ENCODE measurements at places on chromosomes 2 and 18.
A peak's percentile ranks its signal among the peaks of the same experiment; 100 is the strongest.

GRCh38 chr2:28779001-28779400 is 27.4 kb downstream of the PPP1CB start:
- no peak for DNase-seq

GRCh38 chr2:237319086-237319820 is 94.7 kb downstream of the COL6A3 start:
- DNase-seq, result no peak

DNA sequence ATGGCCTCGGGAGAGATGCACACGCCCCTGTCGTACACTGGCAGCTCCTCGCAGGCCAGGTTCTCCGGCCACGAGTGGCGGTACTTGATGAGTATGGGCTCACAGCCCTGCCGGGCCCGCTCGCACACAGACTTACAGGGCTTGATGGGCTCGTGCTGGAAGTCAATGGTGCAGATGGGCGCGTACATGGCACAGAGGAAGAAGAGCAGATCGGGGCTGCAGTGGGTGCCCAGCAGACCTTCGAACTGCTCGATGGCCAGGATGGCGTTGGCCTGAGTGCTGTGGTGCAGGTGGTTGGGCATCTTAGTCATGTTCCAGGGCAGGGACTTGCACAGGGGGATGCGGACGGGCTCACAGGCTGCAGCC is 359 bp downstream of the FRZB start:
- DNase-seq, result peak; percentile 47

DNA sequence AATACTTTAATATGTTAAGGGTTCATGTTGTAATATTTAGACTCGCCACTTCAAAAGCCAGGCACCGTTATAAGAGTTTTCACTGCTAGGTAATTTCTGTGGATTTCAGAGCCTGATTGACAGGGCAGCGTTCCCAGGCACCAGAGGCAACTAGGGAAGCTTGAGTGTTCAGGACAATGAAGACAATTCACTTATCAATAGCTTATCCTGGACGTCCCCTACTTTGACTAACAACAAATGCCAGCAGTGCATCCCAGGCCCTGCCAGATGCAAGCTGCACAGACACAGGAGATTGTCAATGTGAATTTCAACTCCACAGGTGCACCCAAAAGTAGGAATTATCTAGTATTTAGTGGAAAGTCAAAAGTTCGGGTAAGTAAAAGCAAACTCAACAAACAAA is 179.3 kb upstream of the GYPC start:
- DNase-seq, result no peak

DNA sequence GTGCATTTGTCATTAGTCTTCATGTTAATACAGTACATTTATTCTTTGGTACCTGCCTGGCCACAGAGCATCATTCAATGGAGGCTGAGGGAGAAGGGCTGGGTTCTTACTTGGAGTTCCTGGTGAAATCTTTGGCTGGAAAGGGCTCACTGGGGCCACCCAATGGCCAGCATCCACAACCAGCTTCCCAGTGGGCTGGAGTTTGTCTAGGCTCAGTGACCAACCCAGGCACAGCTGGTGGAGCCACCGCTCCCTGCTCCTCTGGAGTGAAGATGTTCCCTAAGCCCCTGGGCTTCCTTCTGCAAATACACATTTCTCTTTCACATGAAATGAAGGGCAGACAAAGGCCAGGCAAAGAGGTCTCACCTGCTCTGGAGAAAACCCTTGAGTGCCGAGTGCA is 34.4 kb downstream of the EHD3 start:
- no peak for DNase-seq

DNA sequence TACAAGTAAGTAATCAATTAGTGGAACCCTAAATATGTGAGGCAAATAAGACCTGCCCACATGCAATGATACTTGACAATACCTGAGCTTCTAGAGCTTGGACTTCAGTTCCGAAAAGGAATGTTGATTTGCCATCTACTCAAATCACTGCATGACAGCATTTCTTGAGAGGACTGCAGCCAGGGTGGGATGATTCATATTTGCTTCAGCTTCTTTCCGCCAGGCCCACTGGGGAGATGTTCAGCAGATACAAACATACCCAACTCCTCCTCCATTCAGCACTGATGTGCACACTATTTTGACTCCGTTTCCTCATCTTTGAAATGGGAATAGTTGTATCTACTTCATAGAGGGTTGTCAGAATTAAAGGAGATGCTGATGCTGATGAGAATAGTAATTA is 28.8 kb upstream of the TMEM177 start:
- DNase-seq, result peak; percentile 46

- peak; percentile 76 for DNase-seq
Observed at GRCh38 chr18:56286775-56287325, 351.5 kb downstream of the TXNL1 start.

- DNase-seq, result peak; percentile 37
Observed at GRCh38 chr2:48315896-48316194, 214.1 kb upstream of the STON1 start.

- peak; percentile 58 for DNase-seq
Observed at GRCh38 chr2:221318376-221319130, 253.6 kb downstream of the EPHA4 start.

DNA sequence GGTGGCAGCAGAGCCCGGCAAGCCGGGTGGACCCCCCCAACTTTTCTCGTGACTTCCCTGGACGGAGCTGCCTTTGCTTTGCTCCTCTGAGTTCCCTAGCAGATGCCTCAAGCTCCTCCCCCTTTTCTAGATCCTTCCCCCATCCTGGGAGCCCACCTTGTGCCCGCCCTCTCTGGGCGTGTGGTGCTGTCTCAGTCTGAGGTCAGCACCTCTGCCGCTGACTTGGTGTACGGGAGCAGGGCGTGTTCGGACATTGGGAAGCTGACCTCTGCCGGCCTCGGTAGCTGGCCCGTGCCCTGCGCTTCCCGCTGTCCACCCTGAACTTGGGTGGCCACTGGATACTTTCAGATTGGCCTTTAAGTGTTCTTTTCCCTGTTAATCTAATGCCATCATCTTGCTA is 19.6 kb upstream of the ESPNL start:
- DNase-seq, result no peak

GRCh38 chr2:115294999-115295398 is 852.6 kb downstream of the DPP10 start:
- no peak for DNase-seq

GRCh38 chr2:3342324-3342723 is 35.3 kb downstream of the EIPR1 start:
- DNase-seq, result no peak

DNA sequence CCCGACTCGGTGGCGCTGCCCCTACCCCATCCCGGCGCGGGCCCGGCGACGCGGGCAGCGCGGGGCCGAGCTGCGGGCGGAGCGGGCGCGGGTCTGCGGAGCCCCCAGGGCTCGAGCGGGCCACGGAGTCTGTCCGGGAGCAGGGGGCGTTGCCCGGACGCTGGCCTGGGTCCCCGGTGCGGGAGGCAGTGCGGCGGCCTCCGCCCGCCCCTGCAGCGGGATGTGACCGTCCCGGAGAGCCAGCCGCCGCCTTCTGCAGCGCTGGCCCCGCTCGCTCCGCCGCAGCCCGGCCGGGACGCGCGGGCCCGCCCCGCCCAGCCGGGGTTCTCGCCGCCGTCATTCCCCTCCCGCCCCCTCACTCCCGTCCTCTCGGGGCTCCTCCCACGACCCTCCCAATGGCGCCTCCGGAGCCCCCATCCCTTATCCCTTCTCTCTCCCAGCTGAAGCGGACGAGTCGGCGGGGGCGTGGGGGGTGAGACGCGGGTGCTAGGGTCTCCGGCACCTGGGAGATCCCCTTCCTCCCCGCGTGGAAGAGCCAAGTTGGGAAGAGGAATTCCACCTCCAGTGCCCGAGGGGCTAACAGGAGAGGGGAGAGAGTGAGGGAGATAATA is at the start of gene FNDC4:
TSS of gene FNDC4 (minus strand) at position 257 of the 611 bp plus-strand sequence. CDS start 521 bp downstream, outside the sequence.
- peak; percentile 69 for DNase-seq

- no peak for DNase-seq
Observed at GRCh38 chr2:67896076-67896475, 166.7 kb downstream of the C1D start.

DNA sequence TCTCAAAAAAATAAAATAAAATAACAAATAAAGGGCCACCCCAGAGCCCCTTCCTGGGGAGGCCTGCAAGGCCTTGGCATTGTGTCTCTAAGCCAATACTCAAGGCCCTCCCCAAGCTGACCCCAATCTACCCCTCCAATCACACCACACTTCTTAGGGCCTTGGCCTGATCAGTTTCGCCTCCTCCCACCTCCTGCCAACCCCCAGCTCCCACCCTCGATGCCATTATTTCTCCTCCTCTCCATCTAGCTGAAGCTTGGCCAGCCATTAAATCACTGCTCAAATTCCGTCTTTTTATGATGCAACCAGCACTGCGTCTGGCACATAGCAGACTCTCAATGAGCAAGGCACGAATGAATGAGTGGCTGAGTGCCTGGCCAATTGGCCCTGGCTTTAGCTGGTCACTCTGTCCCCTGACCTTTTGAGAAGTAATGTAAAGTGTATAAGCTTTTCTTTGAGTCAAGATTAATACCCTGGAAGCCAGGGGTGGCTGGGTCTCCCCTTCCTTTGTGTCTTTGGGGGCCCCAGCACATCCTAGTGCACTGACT is 55.9 kb downstream of the SMAD7 start:
- no peak for DNase-seq

GRCh38 chr2:11179899-11180298 is 24.6 kb downstream of the SLC66A3 start:
- peak; percentile 22 for DNase-seq

DNA sequence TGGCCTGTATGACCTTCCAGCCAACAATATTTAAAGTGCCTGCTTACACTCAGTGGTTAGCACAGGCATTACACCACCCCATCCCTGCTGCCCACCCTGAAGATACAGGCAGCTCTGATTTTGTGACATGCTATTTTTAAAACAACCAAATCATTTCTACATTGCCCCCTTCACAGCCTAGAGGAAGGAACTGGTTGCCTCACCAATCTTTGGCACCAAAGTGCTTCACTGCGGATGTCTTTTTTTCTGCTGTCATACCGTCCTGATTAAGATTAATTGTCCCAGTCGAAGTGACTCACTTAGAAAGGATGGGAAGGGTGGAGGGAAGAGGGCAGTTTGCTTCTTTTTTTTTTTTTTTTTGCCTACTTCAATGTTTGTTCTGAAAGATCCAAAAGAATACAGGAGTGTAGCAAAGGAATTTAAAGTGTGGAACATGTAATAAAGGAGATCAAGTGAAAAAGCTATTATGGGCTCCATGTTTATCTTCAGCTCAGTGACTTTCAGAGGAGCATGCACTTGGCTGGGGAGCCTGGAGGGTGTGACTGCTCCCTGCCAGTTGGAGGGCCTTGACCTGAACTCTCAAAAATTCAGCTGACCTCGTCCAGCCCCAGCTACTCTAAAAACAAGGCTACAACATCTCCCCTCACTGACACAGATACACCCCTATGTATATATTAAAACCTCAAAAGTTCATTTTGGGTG is 501.1 kb upstream of the TNP1 start:
- peak; percentile 83 for DNase-seq

- DNase-seq, result peak; percentile 6
Observed at GRCh38 chr2:1910592-1911246, 166.4 kb upstream of the PXDN start.

All from GM23248 (cell line).